Naive thymus-derived CD8-positive, alpha-beta T cell (primary cell): ENCODE measurements at places on chromosomes 1 and 21. TPM values are rescaled to one million over a fixed set of nuclear protein-coding genes. Genes with fewer than 3 reads are reported as not detected.

GRCh38 chr21:46369520-46370235 lies 45.7 kb downstream of the PCNT start:
- no peak for DNase-seq

- no peak for DNase-seq
Observed at GRCh38 chr1:7069931-7070330, 284.7 kb downstream of the CAMTA1 start.

DNA sequence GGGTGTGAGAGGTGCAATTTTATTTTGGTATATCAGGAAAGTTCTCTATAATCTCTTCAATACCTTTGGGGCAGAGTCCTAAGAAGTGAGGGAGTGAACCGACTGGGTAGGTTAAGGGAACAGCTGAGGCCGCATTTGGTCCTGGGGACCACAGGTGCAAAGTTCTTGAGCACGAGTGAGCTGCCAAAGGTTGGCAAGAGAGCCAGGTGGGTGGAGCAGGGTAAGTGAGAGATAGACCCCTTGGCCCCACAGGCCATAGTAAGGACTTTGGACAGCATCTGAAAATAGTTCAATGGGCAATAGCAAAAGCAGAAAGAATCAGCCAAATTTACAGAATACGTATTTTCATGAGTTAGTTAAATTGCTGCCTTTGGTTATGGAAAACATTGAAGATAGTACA lies 11.0 kb upstream of the NID1 start:
- DNase-seq: no peak

GRCh38 chr1:187051618-187052232 lies 223.0 kb downstream of the PLA2G4A start:
- no peak for DNase-seq

Gene SYT14
- not detected for polyA plus RNA-seq
